ENCODE measurements at places on chromosomes 1 and 21.

- no peak for DNase-seq
Observed at GRCh38 chr1:157195521-157196244, 57.5 kb upstream of the ETV3 start.

- DNase-seq, result peak; percentile 32
Observed at GRCh38 chr1:152110365-152110859, 4.8 kb downstream of the TCHH start.

DNA sequence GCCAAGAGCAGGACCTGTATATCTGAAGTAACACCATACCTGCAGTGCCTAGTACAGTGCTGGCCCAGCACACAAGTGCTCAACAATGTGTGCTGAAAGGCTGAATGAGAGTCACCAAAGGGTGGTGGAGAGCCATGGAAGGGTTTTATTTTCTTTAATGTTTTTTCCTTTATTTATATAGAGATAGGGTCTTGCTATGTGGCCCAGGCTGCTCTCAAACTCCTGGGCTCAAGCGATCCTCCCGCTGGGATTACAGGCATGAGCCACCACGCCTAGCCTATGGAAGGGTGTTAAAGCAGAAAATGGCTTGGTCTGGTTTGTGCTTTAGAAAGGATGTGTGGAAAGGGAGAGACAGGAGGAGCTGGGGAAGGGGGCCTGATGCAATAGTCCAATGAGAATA lies 13.3 kb upstream of the TTC39A start:
- DNase-seq, result no peak

DNA sequence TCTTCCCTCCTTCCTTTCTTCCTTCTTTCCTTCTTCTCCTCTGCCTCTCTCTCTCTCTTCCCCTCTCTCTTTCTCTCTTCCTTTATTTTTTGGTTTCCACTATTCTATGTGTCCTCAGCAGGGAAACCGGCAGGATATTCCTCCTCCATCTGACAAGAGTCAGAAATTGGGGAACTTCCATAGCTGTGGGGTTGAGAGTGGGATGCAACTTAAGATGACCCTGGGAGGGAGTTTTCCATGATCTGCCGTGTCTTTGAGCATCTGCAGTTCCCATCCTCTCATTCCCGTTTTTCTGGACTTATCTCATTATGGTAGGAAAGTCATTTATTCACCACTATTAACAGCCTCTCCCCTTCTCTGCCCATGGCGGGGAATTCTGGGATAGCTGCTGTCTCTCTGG lies 98.6 kb downstream of the NMNAT2 start:
- no peak for DNase-seq

DNA sequence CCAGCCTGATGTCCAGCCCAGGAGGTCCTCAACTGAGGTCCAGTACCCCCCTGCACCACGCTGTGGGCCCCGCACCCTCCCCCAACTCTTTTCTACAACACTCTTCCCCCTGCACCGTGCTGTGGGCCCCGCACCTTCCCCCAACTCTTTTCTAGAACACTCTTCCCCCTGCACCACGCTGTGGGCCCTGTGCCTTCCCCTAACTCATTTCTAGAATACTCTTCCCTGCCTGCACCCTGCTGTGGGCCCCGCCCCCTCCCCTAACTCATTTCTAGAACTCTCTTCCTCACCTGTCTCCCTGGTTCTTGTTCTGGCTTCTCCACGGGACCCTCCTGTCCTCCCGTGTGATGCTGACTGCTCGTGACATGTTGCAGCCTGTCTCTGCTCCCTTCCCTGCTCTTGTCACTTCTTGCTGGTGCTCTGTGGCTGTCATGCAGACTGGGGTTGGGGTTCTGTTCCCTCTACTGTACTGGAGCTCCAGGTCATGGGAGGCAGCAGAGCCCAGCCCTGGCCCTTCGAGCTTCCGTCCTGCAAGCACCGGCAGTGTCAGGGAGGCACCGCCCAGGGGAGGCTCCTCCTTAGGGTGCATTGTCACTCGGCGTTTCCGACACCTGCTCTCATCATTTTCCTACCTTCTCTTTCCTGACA lies 160.1 kb upstream of the COL6A1 start:
- no peak for DNase-seq

DNA sequence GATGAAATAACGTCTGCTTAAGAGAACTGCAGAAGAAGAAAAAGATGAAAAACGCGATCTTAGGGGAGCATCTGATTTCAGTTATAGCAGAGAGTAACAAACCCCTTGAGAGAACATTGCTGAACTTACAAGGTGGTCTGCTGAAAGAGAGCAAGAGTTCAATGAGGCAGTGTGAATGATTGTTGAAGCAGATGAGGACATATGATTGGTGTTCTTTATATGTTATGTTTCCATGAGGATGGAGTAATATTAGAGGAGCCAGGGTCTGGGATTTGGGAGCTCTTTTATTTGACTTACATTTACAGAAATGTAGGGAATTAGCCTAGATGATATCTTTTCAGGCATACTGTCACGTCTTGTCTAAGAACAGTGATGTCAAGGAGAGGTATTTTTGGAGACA lies 1302.0 kb downstream of the KCNT2 start:
- no peak for DNase-seq

GRCh38 chr1:161180639-161181038 lies 3.3 kb upstream of the B4GALT3 start:
- DNase-seq, result no peak

DNA sequence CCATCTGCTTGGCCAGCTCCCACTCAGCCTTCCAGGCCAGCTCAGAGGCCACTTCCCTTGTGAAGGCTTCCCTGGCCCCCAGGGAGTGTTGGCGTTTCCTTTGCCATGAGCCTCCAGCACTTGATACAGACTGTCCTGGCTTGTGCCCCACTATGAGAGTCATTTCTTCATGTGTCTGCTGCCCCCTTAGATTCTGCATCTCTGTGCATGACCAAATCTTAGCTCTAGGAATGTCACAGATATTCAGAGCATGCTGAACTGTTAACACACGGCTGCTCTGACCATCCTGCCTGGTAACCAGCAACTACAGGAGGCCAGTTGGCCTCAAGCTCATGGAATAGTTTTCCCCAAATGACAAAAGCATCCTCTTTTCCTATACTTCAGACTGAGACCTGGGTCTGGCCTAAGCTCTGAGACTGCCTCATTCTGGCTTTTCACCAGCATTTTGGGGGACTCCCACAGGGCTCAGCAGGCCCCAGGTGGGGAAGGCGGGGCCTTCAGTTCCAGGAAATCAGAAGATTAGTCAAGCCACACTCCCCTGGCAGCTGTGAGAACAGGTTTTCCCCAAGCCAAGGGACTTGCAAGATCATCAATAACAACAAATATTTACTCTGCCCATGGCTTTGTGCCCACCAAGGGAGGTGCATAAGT lies 182.6 kb upstream of the EDN2 start:
- peak; percentile 79 for DNase-seq

DNA sequence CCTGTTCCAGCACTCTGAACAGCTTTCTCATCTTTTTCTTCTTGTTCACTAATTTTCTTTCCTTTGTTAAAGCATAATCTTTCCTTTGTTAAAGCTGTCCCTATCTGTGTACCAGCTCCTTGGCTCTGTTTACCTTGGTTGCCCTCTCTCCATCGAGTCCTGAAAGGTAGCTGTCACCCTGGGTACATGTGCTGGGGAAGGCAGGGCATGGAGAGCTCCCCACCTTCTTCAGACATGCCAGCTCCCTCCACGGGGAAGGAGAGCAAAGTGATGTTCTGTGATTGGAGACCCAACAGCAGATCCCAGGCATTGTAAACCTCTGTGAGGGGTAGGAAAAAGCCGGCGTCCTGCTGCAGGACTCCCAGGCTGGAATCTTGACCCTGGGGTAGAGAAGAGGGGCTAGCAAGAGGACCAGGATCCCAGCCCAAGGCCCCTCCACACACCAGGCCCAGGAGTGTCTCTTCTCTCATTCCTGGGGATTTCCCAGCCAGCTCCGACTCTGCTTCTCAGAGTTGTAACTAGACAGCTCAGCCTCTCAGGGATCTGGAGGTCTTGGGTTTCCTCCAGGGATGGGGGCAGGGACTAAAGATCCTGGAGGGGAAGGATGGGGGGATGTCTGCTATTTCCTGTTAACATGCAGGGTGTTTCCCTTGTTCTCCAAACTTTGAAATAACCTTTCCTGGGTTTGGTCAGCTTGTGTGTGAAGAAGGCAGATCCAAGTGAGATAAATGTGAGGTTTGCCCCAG lies 34.4 kb downstream of the TMCC2 start:
- DNase-seq, result no peak

DNA sequence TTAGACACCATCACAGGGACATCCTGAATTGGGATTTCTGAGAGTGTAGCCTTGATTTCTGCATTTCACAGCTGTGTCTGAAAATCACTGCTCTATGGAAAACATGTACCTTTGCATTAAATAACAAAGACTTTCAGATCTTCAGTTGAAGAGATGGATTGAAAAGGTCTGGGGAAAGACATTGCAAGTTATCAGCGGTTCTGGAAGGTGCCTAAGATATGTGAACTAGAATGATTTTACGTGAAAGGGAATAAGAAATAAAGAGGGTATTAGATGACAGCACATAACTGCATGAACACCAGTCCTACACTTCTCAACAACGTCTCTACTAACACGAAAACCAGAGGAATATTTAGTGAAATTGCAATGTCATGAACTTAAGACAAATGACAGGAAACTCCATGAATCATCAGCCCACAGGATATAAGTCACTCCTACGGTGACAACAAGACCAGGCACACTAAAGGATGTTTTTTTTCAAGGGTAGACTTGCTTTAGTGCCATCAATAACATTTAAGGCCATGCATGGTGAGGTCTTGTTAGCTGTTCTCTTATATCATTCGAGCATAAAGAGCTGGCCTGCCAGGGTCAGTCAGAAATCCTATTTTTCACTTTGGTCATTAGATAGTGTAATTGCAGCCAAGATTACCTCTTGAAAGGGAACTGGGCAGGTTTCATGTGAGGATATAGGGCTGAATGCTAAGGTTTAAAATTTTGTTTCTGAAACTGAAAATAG lies 283.1 kb downstream of the GRIK1 start:
- no peak for DNase-seq

GRCh38 chr21:24045775-24046215 lies 1561.5 kb downstream of the MRPL39 start:
- peak; percentile 3 for DNase-seq

- no peak for DNase-seq
Observed at GRCh38 chr1:209810783-209811182, 4.8 kb upstream of the IRF6 start.

GRCh38 chr1:202576816-202577215 lies 133.4 kb downstream of the SYT2 start:
- no peak for DNase-seq

- no peak for DNase-seq
Observed at GRCh38 chr21:25959799-25960198, 210.8 kb downstream of the APP start.

GRCh38 chr21:15742052-15742670 lies 12.4 kb downstream of the USP25 start:
- no peak for DNase-seq
